Stimulated activated naive CD4-positive, alpha-beta T cell treated with Interleukin-2 at 50 U/mL for 16 hours (primary cell): ENCODE measurements at places on chromosomes 5 and 9.
A peak's percentile ranks its signal among the peaks of the same experiment; 100 is the strongest.

GRCh38 chr5:138352722-138353559 is 456 bp downstream of the KDM3B start:
- peak; percentile 68 for DNase-seq

DNA sequence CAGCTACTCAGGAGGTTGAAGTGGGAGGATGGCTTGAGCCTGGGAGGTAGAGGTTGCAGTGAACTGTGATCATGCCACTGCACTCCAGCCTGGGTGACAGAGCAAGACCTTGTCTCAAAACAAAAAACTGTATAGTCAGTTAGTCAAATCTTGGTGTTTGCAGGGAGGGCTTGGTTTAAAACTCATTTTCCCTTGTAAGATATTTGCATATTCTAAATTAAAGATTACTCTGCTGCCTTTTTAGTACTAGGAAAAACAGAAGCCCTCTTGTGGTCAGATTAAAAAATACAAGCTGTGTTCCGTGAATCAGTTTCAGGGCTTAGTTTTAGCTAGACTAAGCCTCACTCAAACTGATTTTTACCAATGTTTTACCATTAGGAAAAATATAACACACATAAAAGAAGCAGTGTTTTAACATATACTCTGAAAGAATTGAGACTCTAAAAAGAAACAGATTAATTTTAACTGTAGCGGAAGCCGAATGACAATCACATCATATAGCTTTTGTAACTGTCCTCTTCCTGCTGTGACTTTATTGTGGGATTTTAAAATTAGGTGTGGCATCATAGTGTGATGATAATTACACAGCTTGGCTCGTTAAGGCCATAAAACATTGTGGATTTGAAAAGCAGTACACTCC is 84.9 kb upstream of the BASP1 start:
- DNase-seq = no peak

GRCh38 chr5:35557748-35558147 is 59.9 kb upstream of the SPEF2 start:
- DNase-seq = no peak

DNA sequence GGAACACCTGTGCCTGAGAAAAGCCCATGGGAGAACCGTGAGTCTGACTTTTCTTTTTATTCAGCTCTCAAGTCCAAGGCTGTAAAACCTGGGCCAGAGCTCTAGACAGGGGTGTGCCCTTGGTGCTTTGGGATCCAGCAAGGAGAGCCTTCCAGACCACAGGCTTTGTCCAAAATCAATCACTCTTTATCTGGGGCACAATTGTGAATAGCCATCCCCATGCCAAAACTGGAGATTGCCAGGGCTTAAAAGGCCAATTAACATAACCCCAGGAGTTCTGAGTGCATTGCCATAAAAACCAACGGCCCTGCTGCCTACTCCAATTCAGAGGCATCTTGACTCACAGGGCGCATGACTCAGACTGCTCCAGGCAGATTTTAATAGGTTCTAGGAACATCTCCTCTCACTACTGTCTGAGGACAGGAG is 391.8 kb downstream of the ARHGEF28 start:
- DNase-seq = no peak

DNA sequence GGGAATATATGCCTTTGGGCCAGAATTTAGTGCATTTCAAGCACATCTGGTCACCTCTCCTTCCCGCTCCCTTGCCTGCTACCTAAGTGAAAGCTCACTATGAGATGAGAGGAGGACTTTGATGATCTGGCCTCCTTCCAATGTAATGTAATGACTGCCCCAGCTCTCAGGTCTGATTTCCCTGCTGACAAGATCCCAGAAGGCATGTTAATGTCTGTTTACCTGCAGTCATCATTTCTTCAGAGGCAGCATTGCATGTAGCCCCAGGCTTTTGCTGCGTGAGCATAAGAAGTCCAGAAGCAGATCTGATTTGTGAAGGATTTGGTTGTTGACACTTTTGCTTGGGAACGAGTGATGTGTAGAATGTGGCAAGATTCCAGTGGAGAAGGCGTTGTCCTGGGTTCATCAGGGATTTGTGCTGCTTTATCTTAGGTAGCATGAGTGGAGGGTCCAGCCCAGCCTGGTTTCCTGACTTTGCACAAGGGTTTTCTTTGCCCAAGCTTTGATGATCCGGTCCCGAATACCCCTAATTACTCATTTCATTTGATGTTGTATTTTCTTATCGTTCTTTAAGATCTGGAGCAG is 192.7 kb downstream of the GOLPH3 start:
- no peak for DNase-seq

DNA sequence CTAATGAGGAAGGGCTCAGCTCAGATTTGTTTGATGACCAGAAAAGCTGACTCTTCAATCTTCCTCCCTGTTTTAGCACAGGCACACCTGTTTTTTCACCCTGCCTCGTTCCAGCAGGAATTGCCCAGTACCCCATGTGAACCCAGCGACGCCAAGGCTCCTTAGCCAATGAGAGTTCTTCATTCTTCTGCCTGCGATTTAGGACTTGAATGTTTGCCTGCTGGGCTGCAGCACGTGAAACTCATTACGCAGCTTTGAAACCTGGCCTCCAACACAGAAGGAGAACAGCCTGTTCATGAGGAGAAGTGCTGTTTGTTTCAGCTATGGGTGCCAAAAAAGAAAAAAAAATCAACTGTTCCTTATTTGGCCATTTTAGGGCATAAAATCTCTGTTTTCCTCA is 315.5 kb downstream of the TRPM3 start:
- DNase-seq = no peak

GRCh38 chr5:174852143-174852542 is 127.8 kb downstream of the MSX2 start:
- no peak for DNase-seq

GRCh38 chr5:61215996-61216395 is 53.7 kb upstream of the SMIM15 start:
- DNase-seq = no peak

DNA sequence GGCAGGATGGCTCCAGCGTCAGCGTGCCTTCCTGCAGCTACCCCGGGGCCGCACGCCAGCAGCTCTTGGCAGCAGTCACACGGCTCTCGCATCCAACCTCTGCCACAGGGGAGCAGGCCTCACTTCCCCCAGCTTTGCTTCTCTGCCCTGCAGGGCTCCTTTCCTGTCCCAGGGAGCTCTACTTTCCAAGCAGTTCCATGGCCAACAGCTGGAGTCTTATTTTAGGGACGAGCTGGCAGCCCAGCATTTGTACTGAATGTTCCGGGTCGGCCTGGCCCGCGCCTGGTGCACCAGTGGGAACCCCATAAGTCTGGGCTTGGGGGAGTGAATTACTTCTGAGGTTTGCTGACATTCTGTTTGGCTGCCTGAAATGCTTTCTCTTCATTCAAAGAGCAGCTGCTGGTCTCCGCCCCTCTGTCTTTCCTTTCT is 34.6 kb downstream of the GADD45G start:
- no peak for DNase-seq

DNA sequence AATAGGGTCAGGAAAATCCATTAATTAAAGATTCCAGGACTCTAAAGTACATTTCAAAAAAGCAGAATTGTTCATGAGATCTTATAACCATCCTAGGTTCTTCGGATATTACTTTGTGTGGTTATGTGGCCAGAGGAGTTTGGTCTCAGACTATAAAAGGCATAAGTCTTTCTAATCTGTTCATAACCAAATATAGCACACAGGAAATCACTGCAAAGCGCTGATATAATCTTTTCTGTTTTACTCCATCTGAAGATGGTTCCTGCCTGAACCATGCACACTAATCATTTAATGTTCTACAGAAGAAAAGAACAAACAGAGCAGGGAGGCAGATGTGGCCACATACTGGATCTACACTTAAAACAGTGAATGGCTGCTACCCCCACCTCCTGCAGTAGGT is 182.8 kb downstream of the SEMA5A start:
- DNase-seq = no peak

DNA sequence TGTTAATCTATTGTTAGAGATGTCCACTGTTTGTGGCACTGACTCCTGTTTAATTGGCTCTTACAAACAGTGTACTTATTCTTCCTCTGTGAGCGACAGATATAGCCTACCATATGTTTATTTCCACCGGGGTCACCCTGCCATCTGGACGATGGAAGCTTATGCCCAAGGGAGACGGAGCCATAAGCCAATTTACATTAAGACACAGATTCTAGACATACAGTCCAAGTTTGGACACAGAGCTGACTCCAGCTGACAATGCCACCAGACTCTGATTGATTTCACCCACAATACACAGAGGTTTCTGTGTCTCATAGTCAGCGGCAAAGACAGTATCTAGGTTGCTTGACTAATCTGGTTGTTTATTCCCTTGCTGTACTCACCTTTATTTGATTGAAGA is 198.9 kb downstream of the ENC1 start:
- DNase-seq = no peak

- DNase-seq = no peak
These were observed 3.3 kb upstream of the CDC20B start for GRCh38 chr5:55176176-55176818.

DNA sequence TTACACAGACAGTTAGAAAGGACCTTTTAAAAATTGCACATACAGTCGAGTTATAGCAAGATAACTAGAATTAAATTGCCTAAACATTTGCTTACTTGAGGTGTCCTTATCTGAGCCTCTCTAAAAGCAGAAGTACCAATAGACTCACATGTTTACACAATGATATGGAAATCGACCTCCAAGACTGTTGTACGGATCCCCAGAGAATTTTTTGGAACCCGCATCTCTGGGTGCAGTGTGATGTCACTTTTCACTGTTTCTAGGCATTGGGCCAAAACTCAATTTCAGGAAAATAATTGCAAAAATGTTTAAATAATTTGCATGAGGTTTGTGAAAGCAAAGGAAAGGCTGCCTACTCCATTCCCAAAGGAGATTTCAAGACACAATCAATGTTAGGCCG is 63.1 kb upstream of the ATG10 start:
- no peak for DNase-seq

GRCh38 chr5:76404223-76405211 is 1.4 kb downstream of the IQGAP2 start:
- peak; percentile 79 for DNase-seq

- DNase-seq = no peak
These were observed 9.9 kb upstream of the PRR16 start for GRCh38 chr5:120454094-120454798.

GRCh38 chr5:67506241-67506640 is 309.6 kb upstream of the CD180 start:
- no peak for DNase-seq

DNA sequence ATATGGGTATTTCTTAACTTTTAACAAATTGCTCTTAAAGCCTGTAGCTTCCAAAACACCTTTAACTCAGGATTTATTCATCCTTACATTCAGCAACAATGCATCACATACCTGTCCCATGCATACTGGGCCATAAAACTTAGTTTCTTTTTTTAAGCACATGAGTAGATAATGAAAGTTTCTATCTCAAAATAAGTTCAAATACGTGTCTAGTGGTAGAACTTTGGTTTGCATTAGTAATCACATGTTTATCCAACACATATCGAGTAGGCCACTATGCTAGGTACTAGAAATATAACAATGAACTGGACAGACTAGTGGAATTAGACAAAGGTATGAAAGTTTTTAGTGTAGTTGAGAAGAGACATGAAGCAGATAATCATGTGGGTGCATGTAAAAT is 99.6 kb downstream of the DOCK2 start:
- DNase-seq = no peak

DNA sequence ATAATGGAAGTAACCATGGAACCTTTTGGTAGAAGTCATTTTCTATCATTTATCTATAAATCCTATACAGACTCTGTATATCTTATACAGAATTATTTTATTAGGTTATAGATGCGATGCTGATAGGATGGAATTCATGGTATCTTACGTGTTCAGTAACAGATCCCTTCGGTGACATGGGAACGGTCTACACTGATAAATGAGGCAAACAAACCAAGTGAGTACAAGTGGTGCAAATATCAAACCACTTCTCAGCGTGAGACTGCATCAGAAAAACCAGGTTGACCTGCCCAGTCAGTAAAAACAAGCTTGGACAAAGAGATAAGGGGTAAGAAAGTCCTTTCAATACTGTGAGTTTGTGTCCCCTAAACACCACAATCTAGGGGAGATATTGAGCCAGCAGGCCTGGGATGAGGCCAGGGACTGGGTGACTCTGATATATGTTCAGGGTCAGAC is 215.5 kb downstream of the GAPVD1 start:
- DNase-seq = no peak

DNA sequence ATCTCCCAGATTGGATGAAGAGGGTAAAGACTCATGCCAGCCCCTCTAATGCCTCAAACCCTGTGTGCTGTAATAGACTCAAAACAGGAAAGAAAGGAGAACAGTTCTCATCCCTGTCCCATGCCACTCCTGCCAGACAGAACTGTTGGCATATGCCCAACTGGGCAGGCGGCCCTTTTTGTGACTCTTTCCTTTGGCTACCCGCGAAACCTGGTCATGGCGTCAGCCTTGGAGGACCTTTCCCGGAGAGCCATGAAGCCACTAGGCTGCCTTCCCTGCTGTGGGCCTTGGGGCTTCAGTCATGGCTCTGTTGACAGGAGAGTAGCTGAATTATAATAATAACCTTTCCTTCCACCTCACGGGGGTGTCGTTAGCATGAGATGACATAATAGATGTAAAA is 75.9 kb upstream of the SEMA6A start:
- DNase-seq = no peak

DNA sequence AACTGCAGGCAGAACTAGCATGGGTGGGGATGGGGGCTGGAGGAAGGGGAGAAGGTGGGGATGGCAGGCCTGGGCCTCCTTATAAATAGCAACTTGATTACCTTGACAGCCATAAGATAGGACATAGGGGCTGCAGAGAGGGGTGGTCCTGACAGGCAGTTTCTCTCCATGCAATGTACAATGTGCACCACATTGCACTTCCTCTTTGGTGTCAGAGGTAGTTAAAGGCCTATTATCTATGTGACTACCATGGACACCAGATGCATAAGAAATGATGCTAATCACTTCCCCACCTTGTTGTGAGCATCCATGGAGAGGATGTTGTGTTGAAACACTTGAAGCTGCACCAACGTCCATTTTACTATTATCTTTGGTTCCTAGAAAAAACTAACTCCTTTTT is 20.2 kb upstream of the SUB1 start:
- DNase-seq = no peak

GRCh38 chr5:27008604-27009539 is 29.5 kb downstream of the CDH9 start:
- DNase-seq = no peak

- no peak for DNase-seq
These were observed 446.1 kb downstream of the PRELID2 start for GRCh38 chr5:145389047-145389446.

- DNase-seq = no peak
These were observed 14.6 kb downstream of the MARCHF3 start for GRCh38 chr5:127015716-127016115.

GRCh38 chr9:93013856-93014582 is 44.5 kb upstream of the SUSD3 start:
- DNase-seq = no peak

DNA sequence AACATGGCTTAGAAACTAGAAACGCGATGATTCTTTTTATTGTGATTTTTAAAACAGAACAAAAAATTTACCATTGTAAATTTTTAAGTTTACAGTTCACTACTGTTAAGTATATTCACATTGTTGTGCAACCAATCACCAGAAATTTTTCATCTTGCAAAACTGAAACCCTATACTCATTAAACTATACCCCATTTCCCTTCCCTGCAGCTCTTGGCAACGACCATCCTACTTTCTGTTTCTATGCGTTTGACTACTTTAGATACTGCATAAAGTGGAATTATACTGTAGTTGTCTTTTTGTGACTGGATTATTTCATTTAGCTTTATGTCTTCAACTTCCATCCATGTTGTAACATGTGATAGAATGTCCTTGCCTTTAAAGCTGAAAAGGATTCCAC is 52.5 kb downstream of the SPOCK1 start:
- no peak for DNase-seq

GRCh38 chr9:3035579-3036332 is 191.9 kb upstream of the PUM3 start:
- DNase-seq = no peak
